ENCODE measurements at places on chromosomes 1 and 21. TPM values are rescaled to one million over a fixed set of nuclear protein-coding genes. Genes with fewer than 3 reads are reported as not detected.

DNA sequence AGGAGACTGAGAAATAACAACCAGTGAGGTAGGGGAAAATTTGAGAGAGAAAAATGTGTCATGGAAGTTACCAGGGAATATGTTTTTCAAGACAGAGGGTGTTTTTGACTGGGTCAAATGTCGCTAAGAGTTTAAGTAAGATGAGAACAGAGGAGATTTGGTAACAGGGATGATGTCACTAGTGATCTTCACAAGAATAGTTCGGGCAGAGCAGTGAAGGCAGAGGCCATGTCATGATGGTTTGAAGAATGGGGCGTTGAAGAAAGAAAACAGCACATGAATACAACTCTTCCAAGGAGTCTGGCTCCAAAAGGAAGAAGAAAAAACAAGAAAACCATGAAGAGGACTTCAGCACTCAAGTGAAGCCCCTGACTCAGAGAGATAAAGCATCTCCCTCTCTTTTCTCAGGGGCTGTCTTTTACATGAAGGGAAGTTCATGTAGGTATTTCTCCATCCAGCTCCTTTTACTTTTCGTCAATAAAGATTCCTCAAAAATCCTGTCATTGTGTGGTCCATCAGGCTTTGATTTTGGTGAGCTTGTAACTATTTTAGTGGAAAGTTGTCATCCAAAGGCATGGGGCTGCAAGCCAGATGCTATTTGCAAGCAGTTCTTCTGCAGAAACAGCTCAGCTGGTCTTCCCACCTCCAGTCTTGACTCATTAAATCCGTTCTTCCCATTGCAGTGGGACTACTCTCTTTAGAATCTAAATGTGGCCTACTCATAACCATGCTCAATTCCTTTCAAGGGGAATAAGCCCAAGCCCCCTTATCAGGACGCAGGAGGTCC lies 397.3 kb downstream of the LMX1A start:
- DNase-seq, result no peak

SPRR2G gene
- not detected for total RNA-seq

DNA sequence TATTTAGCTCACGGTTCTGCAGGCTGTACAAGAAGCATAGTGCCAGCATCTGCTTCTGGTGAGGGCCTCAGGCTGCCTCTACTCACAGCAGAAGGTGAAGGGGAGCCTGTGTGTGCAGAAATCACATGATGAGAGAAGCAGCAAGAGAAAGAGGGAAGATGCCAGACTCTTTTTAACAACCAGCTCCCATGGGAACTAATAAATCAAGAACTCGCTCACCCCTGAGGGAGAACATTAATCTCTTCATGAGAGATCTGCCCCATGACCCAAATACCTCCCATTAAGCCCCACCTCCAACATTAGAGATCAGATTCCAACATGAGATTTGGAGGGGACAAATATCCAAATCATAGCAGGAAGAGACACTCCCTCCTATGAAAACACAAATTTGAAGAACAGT lies 74.1 kb downstream of the OLFML2B start:
- no peak for DNase-seq

- no peak for DNase-seq
Observed at GRCh38 chr1:205947024-205947423, 3.8 kb upstream of the SLC26A9 start.

GRCh38 chr21:42113926-42114409 lies 42.9 kb downstream of the UMODL1 start:
- no peak for DNase-seq

GRCh38 chr1:229430761-229431283 lies 3.1 kb downstream of the ACTA1 start:
- no peak for DNase-seq

GRCh38 chr1:32900371-32900955 lies 726 bp downstream of the TMEM54 start:
- DNase-seq, result no peak

DNA sequence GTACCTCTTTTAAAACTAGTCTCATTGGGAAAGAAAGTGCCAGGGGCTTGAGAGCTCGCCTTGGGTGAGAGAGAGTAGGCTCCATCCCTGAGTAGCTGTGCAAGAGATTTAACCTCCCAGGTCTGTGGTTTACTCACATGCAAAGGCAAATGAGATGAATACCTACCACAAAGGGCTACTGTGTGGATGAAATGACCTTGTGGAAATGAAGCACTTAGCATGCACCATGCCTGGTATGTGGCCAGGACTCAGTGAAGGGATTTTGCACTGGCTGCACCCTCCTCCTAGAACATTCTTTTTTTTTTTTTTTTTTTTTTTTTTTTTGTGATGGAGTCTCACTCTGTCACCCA lies 120.3 kb downstream of the PROX1 start:
- no peak for DNase-seq

FMO1 gene
- 0.58 TPM for total RNA-seq

LRRC53 gene
- total RNA-seq, result not detected

CYP2J2 gene
- total RNA-seq, result not detected

PSRC1 gene
- 0.90 TPM for total RNA-seq

GIPC2 gene
- total RNA-seq, result 2.7 TPM

- no peak for DNase-seq
Observed at GRCh38 chr1:27570784-27571183, 33.2 kb downstream of the AHDC1 start.

Measured in mesenteric fat pad (tissue), 1 donor.